ENCODE measurements at places on chromosomes 12 and 14.
A peak's percentile ranks its signal among the peaks of the same experiment; 100 is the strongest.

- no peak for DNase-seq
Measured at GRCh38 chr12:118332511-118332910, 40.2 kb downstream of the TAOK3 start.

- DNase-seq: no peak
Measured at GRCh38 chr12:55711786-55712553, 3.9 kb upstream of the BLOC1S1 start.

DNA sequence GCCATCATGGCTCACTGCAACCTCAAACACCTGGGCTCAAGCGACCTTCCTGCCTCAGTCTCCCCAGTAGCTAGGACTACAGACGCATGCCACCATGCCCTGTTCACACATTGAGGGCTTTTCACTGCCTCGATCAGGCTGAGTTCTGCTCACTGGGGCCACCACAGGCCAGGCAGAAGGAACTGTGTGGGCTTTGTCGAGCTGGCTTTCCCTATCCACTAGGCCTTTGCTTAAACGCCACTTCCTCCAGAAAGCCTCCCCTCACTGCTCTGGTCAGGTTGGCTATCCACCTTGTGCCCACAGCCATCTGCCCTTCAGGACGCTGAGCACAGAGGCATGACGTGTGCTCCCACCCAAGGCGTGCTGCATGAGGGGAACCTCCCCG lies 45.2 kb downstream of the MLXIP start:
- no peak for DNase-seq

GRCh38 chr12:27003421-27004381 lies 10.5 kb downstream of the TM7SF3 start:
- DNase-seq: no peak

GRCh38 chr12:88458327-88458726 lies 121.9 kb downstream of the KITLG start:
- no peak for DNase-seq

GRCh38 chr14:89417465-89418225 lies 612 bp upstream of the FOXN3 start:
- peak; percentile 63 for DNase-seq

- DNase-seq: no peak
Measured at GRCh38 chr12:123163227-123163626, 12.3 kb upstream of the PITPNM2 start.

DNA sequence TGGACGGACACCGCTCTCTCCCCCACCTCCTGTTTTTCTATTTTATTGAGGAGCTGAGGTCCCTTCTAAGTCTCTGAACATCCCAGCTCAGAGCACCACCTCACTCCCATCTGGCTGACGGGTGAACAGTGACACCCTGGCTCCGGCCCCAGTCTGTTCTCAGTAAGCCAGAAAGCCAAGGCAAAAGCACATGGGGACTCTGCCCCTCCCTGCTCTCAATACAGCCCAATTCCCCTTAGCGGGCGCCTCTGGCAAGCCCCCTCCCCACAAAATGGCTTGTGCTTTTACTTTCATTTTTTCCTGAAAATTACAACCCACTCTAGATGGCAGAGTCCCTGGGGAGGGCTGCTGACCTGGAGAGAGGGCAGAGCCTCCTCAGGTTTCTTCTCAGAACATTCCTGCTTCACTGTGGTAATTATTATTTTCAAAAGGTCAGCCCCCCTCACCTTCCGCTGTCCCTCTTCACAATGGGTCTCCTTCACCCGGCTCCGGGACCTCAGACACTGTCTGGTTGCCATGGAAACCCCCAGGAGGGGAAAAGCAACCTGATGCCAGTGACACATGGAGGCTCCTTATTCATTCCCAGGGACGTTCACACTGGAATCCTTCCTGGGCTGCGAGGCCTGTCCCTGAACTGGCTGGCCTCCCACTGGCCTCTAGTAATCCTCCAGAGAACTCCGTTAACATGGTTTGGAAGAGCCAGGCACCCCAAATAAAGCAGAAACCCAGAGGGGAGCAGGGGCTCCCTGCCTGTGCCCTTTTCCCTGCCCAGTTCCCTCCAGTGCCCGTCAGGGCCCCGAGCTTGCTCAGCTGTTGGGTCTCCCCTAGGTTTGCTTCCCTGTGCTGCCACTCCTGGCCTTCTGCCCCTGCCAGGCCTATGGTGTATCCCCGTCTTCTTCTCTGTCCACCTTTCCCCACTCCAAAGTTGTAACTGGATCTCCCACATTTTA lies 15.9 kb downstream of the COL2A1 start:
- no peak for DNase-seq

- no peak for DNase-seq
Measured at GRCh38 chr12:115313929-115314328, 630.0 kb upstream of the TBX3 start.

GRCh38 chr14:55950135-55950534 lies 168.1 kb upstream of the PELI2 start:
- DNase-seq: no peak

DNA sequence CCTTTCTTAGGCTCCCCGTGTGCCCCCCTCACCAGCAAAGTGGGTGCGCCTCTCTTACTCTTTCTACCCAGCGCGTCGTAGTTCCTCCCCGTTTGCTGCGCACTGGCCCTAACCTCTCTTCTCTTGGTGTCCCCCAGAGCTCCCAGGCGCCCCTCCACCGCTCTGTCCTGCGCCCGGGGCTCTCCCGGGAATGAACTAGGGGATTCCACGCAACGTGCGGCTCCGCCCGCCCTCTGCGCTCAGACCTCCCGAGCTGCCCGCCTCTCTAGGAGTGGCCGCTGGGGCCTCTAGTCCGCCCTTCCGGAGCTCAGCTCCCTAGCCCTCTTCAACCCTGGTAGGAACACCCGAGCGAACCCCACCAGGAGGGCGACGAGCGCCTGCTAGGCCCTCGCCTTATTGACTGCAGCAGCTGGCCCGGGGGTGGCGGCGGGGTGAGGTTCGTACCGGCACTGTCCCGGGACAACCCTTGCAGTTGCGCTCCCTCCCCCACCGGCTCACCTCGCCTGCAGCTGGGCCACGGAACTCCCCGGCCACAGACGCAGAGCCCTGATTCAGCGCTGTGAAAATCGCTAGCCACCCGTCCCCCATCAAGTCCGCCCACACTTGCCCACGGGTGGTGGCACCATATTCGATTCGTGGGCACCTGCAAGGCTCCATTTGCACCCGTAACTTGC lies 1.3 kb downstream of the TMEM233 start:
- no peak for DNase-seq

DNA sequence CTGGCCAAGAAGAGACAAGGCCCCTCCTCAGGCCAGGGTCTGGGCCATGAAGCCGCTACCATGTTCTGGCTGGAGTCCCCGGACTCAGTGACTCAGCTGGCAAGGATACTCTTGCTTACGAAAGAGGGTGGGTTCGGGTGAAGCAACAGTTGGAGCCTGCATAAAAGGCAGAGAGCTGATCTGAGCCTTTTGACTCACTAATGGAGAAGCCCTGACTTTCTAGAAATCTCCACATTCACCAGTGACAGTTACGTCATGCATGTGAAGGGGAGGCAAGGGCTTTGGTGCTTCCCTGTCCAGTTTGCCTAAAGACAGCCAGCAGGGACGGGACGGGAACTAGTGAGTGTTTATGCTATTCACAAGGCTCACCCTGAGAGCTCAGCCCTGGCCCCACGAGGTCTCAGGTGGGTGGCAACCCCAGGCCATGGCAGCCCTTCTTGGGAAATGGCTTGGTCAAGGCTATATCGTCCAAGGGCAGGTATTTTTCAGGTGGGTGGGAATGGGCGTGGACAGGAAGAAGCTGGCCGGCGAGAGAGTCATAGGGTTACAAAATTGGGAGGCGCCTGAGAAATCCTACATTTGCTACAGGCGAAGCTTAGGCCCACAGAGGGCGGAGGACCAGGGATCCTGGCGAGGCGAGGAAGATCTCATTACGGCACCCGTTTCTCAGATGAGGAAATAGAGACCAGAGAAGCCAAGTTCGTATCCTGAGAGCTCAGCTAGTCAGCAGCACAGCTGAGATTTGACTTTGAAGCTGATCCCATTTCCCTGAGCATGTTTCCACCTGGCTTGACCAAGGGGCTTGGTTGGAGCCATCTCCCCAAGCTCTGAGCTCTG lies 314.6 kb downstream of the BCL11B start:
- no peak for DNase-seq

DNA sequence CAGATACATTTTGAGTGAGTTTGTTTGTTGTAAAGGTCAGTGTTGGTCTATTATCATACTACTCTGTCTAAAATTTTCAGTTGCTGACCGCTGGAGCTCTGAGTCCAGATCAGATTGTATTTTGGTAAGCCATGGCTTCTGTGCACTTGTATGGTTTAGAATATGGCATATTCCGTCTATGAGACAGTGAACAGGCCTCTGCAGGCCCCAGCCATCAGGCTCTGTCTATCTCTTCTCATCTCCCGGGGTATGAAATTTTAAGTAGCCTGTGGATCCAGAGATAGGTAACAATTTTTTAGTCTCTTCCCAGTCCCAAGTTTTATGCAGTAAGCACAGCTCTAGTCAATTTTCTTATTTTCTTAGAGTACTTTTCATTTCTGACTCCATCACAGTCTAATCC lies 1929.1 kb upstream of the SEL1L start:
- no peak for DNase-seq

DNA sequence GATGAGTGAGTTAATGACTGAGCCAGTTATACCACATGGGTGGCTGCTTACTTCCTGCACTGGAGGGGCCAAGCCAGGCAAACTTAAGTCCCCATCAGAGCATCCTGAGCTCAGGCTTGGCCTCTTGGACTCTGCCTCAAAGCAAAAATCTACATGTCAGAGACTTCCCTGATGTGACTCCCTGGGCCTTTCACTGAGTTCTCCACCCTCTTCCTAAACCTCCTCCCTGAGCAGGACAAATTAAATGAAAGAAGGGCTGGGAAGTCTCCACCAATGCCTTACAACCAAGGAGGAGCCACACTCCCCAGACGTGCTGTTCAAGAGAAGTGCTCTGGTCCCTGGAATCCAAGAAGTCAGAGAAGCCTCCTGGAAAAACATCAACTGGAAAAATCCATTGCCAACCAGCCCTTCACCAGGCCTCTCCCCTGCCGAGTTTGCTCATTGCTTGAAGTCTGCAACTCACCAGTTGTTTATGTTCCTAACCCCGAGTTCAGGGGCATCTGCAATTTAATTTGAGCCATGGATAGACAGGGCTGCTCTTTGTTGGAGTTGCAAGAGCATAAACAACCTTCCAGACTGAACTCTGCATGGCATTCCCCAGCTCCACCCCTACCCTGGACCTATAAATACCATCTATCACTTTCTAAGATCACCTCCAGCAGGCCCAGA lies 160.5 kb downstream of the ANO2 start:
- no peak for DNase-seq

- no peak for DNase-seq
Measured at GRCh38 chr14:100674897-100675619, 51.6 kb upstream of the DLK1 start.

DNA sequence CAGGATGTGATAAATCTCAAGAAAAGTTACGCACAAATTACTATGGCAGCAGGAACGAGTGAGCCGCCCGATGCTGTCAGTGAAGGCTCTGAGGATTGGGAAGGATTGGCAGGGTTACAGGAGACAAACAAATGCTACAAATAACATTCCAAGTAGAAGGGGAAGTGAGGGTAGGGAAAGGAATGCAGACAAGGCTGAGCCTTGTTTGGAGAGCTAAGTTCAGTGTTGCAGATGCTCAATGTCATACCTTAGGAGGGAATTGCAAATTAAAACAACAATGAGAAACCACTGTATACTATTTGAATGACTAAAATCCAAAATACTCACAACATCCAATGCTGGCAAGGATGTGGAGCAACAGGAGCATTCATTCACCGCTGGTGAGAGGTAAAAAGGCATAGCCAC lies 1.3 kb downstream of the CLEC9A start:
- no peak for DNase-seq

GRCh38 chr12:6613015-6613775 lies 6.0 kb upstream of the CHD4 start:
- peak; percentile 61 for DNase-seq

- no peak for DNase-seq
Measured at GRCh38 chr12:4355156-4356040, 24.1 kb downstream of the FGF23 start.

DNA sequence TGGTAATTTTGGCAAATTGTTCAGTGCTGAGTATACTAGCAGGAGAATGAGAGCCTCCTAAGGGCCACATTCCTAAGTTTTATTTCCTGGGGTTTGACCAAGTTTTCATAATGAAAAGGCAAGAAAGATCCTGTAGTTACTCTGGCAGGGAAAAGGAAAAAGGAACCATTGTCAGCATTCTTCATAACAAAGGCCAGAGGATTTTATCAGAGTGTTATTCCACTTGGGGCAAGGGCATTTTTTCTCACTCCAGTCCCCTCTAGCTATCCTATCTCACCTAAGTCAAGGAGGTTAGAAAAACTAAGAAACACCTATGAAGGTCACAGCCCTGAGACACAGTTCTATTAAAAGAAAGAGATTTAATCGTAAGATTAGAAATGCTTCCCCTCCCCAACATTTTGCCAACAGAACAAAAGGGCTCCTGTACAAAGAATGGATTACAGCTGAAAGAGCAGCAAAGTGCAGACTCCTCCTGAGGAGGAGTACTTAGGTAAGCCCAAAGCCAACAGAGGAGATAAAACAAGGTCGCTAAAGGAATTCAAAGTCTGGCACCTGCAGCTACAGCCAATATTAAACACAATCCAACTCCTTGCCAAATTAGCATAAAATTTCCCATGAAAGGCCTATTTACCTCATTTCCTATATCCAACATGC lies 162.4 kb downstream of the GALC start:
- no peak for DNase-seq

GRCh38 chr12:107571492-107571891 lies 114.1 kb upstream of the PWP1 start:
- DNase-seq: no peak

DNA sequence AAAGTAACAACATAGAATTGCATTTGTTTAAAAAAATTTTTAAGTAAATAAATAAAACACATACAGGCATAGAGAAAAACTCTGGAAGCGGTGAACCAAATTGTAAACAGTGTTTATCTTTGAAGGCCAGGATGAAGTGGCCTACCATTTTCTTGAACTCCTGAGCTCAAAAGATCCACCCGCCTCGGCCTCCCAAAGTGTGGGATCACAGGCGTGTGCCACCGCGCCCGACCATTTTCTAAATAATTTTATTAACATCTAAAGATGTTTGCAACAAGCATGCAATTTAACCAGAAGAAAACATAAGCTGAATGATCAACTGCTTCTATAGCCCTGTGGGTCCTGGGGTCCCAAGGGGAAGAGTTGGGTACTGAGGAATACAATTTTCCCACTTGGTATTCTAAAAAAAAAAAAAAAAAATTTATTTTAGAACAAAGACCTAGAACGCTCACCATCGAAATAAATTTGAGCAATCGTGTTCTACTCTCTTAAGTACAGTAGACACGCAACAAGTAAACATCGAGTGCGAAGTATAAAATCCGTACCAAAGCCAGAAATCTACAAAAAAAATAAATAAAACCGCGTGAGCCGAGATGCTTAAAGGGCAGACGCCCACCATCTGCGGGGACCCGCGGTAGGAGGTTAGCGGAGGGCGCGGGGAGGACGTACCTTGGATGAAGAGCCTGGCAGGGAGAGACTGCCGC lies 484 bp downstream of the MIS18BP1 start:
- DNase-seq: no peak

GRCh38 chr14:85934886-85935254 lies 404.9 kb downstream of the FLRT2 start:
- DNase-seq: peak; percentile 5

Measured in GM12864 (cell line).